Fibroblast of skin of left biceps (primary cell): ENCODE measurements at places on chromosomes 5 and 9.
A peak's percentile ranks its signal among the peaks of the same experiment; 100 is the strongest.

- DNase-seq, result no peak
Observed at GRCh38 chr5:54117957-54118356, 192.4 kb downstream of the ARL15 start.

- no peak for DNase-seq
Observed at GRCh38 chr5:159951387-159951786, 35.1 kb downstream of the ADRA1B start.

GRCh38 chr5:77080905-77081304, 6.2 kb downstream of the ZBED3 start:
- no peak for DNase-seq

GRCh38 chr5:26940994-26941393, 97.4 kb downstream of the CDH9 start:
- no peak for DNase-seq

DNA sequence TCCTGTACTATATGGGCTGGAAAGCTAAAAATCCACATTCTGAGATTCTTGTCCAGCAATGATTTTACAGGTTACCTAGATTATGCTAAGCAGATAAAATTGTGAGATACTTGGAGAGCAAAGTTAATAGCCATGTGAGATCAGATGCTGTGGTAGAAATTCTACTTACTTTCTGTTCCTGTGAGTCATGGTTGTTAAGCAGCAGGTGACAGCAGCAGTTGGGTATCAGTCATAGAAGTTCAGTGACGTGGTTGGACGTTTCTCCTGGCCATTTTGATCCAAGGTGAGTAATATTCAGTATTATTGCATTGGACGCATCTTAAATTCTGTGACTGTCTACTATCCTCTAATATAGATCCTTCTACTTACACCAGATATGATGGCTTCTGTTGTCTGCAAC, 524.5 kb downstream of the TMEM38B start:
- no peak for DNase-seq

- DNase-seq, result no peak
Observed at GRCh38 chr9:27386571-27387091, 89.7 kb upstream of the EQTN start.

- no peak for DNase-seq
Observed at GRCh38 chr5:172584638-172585037, 56.4 kb upstream of the NEURL1B start.

DNA sequence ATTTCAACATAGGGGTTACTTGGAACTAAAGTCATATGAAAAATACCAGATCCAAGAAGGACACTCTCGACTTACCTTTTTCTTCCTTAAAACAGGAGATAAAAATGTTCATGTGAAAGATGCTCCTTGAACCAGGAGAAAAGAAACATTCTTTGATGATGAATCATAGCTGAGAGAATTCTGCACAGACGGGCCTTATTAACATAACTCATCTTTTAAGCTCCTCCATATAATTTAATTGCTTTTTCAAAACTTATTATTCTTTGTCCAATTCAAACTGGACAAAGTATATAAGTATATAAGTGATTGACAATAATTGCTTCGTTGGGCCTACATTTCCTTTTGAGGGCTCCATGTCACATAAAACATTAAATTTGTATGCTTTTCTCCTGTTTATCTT, 945.2 kb upstream of the C9orf72 start:
- no peak for DNase-seq

DNA sequence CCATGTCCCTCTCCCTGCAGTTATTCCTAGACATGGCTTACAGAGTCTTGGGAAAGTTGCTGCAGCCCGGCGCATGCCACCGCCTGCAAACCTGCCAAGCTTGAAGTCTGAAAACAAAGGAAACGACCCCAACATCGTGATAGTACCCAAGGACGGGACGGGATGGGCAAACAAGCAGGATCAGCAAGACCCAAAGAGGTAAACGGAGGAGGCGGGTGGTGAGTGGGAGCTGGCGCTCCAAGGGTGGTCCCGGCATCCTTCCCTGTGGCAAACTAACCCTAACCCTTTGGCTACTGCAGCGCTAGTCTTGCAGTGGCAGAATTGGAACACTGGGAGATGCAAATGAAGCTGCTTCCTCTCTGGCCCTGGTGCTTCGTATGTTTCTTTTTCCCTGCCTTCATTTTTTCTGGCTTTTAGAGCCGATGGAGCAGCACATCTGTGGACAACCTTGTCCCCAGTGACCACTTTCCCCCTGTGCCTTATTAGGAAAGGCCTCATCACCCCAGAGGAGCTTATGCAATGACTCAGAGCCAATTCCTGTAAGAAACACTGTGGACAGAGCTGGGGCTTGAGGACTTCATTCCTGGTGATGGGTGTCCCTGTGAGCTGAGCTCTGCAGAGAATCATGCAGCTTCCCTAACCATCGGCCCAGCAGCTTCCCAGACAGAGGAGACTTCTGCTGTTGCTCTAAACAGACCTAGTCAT, 38.9 kb downstream of the PRRC2B start:
- peak; percentile 67 for DNase-seq

- no peak for DNase-seq
Observed at GRCh38 chr9:99282406-99282805, 60.3 kb downstream of the SEC61B start.

- no peak for DNase-seq
Observed at GRCh38 chr9:20042128-20042711, 253.4 kb upstream of the SLC24A2 start.

DNA sequence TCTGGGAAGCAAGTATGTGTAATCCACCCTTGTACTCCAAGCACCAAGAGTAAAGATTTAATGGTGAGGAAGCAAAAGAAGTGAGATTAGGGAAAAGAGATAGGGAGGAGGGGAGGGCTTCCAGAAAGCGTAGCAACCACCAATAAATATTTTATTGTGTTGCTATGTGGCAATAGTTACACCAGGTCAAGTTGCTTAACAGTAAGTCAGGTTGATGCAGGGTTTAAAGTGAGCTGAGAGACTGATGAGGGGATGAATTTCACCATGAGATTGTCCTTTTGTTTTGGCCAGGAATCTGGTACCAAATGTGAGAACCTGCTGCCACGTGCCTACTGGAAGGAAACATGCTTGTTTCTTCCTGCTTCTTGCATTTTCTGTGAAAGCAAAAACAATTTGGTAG, 62.7 kb downstream of the PCSK5 start:
- DNase-seq, result no peak

GRCh38 chr9:117649126-117649525, 55.1 kb upstream of the TLR4 start:
- DNase-seq, result no peak

DNA sequence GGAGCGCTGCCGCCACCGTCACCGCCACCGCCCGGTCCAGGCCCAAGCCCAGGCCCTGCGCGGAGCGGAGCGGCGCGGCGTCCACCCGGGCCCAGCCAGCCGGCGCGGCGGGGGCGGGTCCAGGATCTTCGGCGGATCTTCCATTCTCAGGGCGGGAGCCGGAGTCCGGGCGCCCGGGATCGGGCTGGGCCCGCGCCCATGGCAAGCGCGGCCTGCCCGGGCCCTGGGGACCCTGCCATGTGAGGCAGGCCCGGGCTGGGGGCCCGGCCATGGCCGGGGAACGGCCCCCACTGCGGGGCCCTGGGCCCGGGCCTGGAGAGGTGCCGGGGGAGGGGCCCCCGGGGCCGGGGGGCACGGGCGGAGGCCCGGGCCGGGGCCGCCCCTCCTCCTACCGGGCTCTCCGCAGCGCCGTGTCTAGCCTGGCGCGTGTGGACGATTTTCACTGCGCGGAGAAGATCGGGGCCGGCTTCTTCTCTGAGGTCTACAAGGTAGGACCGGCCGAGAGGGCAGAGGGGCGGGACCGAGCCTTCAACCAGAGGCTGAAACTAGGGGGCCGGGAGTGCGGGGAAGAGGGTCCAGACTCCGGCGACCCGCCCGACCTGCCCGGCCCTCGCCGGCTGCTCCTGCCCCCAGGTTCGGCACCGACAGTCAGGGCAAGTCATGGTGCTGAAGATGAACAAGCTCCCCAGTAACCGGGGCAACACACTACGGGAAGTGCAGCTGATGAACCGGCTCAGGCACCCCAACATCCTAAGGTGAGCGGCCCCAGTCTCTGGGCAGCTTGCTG, 482 bp downstream of the TESK1 start:
- DNase-seq, result no peak

DNA sequence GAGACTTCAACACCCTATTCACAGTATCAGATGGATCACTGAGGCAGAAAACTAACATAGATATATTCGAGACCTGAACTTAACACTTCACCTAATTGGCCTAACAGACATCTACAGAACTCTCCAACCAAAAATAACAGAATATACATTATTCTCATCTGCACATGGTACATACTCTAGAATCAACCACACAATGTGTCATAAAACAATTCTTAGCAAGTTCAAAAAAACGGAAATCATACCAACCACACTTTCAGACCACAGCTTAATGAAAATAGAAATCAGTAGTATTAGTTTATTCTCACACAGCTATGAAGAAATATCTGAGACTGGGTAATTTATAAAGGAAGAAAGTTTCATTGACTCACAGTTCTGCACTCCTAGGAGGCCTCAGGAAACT, 387.9 kb downstream of the DEPDC1B start:
- DNase-seq, result no peak

- DNase-seq, result no peak
Observed at GRCh38 chr9:68629042-68629441, 76.0 kb upstream of the PIP5K1B start.

DNA sequence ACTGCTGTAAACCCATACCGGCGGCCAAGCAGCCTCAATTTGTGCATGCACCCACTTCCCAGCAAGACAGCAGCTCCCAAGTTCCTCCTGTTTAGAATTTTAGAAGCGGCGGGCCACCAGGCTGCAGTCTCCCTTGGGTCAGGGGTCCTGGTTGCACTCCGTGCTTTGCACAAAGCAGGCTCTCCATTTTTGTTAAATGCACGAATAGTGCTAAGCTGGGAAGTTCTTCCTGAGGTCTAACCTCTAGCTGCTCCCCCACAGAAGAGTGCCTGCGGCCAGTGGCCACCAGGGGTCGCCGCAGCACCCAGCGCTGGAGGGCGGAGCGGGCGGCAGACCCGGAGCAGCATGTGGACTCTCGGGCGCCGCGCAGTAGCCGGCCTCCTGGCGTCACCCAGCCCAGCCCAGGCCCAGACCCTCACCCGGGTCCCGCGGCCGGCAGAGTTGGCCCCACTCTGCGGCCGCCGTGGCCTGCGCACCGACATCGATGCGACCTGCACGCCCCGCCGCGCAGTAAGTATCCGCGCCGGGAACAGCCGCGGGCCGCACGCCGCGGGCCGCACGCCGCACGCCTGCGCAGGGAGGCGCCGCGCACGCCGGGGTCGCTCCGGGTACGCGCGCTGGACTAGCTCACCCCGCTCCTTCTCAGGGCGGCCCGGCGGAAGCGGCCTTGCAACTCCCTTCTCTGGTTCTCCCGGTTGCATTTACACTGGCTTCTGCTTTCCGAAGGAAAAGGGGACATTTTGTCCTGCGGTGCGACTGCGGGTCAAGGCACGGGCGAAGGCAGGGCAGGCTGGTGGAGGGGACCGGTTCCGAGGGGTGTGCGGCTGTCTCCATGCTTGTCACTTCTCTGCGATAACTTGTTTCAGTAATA, at the start of gene FXN:
Gene FXN, plus strand, starts transcription at position 315 of the 871 bp plus-strand sequence. Its CDS starts 31 bp downstream, at position 346.
- DNase-seq, result peak; percentile 47

- DNase-seq, result no peak
Observed at GRCh38 chr9:16023446-16023845, 470.6 kb downstream of the CCDC171 start.

DNA sequence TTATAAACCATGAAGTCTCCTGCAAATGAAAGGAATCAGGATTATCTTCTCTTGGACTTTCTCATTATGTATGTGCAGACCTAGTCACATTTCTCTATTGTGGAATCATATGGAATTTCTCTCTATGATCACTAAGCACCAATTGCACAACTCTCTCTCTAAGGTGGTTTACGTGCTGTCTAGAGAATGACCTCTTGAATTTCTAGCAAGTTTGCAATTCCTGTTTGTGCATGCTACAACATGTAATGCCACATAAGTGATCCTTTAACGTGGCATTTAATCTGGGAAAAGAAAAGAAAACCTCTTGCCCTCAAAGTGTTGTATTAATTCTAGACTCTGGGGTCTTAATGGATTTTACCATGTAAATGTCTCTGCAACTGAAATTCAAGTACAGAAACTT, 5.0 kb upstream of the PPP2R2B start:
- no peak for DNase-seq

- no peak for DNase-seq
Observed at GRCh38 chr9:19232823-19233194, 2.3 kb downstream of the DENND4C start.

GRCh38 chr9:94478755-94479730, 75.8 kb upstream of the PCAT7 start:
- DNase-seq, result no peak

GRCh38 chr5:167565189-167565954, 726.1 kb upstream of the WWC1 start:
- no peak for DNase-seq

DNA sequence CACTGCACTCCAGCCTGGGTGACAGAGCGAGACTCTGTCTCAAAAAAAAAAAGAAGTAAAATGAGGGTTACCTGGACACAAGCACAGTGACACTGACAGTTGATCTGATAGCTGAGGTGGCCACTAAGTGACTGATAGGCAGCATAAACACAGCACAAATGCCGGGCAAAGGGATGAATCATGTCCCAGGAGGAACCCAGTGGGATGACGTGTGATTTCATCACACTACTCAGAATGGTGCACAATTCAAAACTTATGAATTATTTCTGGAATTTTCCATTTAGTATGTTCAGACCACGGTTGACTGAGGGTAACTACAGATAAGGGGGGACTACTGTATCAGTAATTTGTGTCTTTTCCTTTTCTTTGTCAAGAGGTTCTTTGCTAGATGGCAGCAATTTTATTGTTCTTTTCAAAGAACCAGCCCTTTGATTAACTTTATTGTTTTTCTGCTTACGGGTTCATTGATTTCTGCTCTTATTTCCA, 34.3 kb upstream of the RNF130 start:
- no peak for DNase-seq

- DNase-seq, result no peak
Observed at GRCh38 chr9:134165357-134166315, 1.3 kb upstream of the RNU6ATAC start.

- DNase-seq, result no peak
Observed at GRCh38 chr9:105251733-105252404, 7.4 kb downstream of the SLC44A1 start.

- DNase-seq, result peak; percentile 54
Observed at GRCh38 chr5:56211298-56211865, 21.7 kb downstream of the ANKRD55 start.

DNA sequence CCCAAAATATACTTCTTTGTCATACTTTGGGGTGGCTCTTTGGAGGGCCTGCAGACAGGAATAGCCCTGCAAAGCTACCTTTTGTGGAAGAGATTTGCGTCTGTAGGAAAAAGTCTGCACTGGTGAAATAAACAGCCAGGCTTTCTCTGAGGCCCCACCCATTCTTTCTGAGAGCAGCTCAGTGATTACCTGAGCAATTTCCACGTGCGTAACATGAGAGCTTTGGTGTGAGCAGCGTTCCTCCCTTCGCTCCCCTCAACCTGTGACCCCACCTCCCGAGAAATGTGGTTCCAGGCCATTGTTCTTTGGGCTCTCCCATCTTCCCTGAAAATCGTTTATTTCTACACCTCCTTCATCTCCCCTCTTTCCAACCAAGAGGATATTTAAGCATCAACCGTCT, 23.8 kb upstream of the FBP1 start:
- DNase-seq, result no peak

- DNase-seq, result no peak
Observed at GRCh38 chr9:82720515-82720914, 342.4 kb downstream of the RASEF start.
